Central memory CD4-positive, alpha-beta T cell (primary cell): ENCODE measurements at places on chromosomes 1 and 21.
A peak's percentile ranks its signal among the peaks of the same experiment; 100 is the strongest.

DNA sequence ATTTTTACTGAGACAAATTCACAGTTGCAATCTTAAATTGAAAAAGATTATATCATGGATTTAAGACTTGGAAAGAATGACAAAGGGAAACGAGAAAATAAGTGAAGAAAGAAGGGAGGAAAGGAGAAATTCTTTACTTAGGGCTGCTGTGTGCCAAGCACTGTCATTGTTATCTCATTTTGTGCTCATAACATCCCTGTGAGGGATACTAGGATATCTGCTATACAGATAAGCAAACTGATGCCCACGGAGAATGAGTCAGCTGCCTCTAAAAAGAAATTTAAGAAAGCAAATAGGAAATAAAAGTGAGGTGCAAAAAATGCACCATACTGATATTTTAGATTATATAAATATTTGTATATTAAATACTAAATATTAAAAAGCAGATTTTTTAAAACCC is 183.6 kb upstream of the NR5A2 start:
- DNase-seq: no peak

- peak; percentile 48 for DNase-seq
These were observed 6.7 kb upstream of the FAM167B start for GRCh38 chr1:32240140-32240951.

DNA sequence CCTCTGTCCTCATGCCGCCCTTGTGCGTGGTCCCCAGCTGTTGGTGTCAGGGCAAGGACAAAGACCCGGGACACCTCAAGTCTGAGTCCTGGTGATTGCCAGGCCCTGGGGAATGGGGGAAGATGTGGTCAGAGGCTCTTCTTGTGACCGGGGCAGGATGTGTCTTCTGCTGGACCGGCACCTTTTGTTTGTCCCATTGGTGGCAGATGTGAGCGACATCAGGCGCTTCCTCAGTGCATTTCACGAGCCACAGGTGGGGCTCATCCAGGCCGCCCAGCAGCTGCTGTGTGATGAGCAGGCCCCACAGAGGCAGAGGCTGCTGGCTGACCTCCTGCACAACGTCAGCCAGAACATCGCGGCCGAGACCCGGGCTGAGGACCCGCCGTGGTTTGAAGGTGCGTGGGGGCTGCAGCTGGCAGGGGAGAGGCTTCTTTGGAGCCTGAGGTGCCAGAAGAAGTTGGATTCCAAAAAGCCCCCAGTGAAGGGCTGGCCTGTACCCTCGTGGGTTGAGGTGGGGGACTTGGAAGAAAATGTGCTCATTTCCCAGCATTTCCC is 8.4 kb downstream of the DFFB start:
- DNase-seq: no peak

DNA sequence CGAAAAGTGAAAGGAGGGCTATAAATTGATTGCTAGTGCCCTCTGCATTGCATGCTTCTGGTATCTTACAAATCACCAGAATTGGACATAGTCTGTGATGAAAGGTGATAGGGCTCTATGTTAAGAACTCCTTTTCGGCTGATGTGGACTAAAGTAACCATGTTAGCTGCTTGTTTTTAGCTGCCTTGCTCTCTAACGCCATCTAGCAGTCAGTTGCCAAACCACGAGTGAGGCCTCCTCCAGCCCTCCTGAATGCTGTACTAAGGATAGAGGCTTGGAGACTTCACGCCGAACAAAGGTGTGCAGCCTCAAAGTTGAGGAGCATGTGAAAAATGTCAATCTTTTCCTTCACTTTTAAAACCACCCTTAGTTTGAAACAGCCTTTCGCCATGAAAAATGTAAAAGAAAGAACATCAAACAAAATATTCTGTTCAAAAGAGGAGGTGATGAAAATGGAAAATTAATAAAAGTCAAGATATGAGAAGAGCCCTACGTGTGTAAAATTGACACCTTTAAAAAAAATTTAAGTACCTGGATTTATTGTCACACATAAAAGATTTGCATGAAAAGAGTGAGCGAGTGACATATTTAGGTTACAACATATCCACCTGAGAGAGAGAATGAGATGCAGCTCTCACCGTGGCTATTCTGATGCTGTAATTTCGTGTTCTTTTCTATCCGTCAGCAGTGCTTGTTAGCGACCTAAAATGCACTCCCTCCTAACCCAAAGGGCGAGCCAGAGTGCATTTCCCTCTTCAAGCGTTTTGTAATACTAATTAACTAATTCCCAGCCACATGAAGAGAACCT is 8.1 kb downstream of the LRRC53 start:
- no peak for DNase-seq

DNA sequence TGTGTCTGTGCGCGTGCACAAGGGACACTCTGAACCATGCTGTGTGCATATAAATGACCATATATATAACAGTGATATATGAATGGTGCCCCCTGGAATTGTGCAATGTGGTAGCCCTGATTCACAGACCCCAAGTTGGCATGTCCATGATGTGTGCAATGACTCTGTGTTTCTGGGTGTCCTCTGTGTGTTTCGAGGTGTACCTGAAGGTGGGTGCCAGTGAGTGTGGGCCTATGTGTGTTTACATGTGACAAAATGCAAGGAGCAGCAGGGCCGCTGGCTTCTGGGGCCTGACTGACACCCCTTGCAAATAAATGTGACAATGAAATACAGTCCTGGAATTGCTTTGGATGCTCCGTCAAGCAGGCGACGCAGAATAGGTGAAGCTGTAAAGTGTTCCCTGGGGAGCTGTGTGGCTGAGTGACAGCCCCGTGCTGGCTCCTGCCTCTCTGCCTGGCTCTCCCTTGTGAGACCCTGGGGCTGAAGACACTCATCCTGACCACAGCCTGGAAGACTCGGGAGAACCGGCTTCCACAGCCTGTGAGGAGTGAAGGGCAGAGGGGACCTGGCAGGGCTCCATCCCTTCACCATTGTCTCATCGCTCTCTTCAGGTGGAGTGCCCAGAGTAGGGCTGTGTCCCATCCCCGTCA is 38.2 kb upstream of the CSF3R start:
- no peak for DNase-seq

- DNase-seq: no peak
These were observed 155.4 kb upstream of the DUSP10 start for GRCh38 chr1:221897321-221897721.
